ENCODE measurements at places on chromosomes 3 and 15. TPM values are rescaled to one million over a fixed set of nuclear protein-coding genes. Genes with fewer than 3 reads are reported as not detected.
A peak's percentile ranks its signal among the peaks of the same experiment; 100 is the strongest.

DNA sequence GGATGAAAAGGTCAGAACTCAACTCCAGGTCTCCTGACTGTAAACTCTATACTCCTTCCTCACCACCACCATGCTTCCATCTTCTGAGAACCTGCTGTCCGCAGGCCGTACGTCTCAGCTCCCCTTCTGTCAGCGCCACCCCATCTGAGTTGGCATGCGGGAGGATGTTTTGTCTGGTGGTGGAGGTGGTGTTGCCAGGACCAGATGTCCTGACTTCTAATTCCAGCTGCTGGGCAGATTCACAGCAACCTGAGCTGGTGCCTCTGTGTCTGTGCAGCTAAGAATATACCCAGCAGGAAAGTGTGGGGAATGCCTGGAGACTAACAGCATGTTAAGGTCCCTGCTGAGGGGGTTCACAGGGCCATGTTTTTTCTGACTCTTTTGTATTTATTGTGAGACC, 23.2 kb downstream of the PLA1A start:
- no peak for DNase-seq

- DNase-seq: no peak
Observed at GRCh38 chr3:48125013-48125705, 63.1 kb downstream of the CDC25A start.

DNA sequence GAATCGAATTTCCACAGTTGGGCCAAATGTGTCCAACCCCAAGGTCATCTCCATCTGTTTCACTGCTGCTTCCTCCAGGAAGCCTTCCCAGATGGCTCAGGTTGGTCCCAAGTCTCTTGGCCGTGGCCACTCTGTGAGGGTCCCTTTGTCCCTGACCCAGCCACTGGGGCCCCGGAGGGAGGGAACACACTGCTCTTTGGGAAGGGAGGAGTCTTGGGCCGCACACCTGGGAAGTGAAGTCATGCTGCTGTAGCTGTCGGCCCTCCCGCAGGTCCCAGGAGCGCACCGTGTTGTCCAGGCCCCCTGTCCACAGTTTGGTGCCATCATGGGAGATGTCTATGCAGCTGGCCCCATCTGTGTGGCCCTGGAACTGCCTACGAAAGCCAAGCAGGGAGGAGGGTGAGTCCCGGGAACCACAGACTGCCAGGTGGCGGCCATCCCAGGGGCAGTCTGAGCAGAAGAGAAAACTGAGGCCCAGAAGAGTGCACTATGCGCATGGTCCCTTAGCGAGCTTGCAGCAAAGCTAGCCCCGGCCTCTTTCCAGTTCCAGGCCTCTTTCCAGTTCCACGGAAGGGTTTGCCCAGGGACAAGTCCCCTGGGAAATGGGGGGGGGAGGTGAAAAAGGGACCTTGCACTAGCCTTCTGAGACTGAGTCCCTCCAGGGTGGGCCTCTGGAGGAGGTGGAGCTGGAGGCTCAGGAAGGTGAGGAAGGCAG, 44.6 kb downstream of the TLE3 start:
- DNase-seq: no peak

Gene KIAA1143
- total RNA-seq: 16.8 TPM

GRCh38 chr3:187400756-187401155, 32.6 kb downstream of the RTP4 start:
- DNase-seq: no peak

DNA sequence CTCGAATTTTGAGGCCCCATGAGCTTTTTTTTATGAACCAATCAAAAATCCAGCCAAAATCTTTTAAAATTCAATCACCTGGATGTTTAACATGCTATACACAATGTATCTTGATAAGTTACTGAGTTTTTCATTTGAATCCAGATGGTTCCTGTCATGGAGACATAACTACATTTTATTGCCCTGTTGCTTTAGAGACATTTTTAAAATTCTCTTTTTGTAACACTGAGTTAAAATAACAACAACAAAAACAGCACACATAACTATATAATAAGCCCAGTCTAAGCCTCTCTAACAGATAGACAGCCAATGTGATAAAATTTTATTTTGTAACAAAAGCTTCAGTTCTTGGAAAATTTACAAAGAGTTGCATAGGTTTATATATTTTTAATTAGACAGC, 1.8 kb downstream of the PROK2 start:
- no peak for DNase-seq

DNA sequence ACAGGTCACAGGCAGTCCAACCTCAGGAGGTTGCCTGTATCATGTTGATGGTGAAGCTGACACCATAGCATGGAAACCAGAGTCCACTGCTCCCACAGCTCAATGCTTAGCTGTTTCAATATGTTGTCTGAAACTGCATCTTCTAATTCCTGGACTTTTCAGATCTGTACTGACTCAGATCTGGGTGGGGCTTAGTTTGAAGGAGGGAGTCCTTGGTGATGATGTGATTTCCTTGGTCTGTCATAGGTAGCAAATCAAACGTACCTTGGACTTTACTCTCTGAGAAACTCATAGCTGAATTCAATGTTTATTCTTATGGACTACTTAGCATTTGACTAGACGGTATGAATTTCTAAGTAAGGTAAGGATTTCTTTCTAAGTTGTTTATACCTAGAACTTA, at the start of gene HHLA2:
TSS of gene HHLA2 (plus strand) at position 310 of the 400 bp plus-strand sequence. CDS start 55,266 bp downstream, outside the sequence.
- no peak for DNase-seq

Gene BSN
- 0.48 TPM for total RNA-seq

Gene RGMA
- 5.6 TPM for total RNA-seq

- DNase-seq: no peak
Observed at GRCh38 chr3:70614111-70614510, 301.7 kb upstream of the MDFIC2 start.

DNA sequence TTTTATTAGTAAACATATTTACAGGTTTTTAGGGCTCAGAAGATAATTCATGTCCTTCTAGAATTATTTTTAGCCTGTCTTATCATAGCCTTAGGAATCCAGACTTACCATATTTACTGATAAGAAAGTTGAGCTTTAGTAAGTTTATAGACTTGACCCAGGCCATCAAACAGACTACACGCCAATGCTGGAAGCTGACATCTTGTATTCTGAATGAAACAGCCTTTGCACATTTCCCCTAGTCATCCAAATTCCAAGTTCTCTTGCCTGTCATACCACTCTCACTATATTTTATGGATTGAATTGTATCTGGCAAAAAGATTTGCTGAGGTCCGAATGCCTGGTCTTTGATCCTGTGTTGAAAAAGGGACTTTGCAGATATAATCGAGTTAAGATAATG, 58.6 kb downstream of the DRD3 start:
- DNase-seq: no peak

DNA sequence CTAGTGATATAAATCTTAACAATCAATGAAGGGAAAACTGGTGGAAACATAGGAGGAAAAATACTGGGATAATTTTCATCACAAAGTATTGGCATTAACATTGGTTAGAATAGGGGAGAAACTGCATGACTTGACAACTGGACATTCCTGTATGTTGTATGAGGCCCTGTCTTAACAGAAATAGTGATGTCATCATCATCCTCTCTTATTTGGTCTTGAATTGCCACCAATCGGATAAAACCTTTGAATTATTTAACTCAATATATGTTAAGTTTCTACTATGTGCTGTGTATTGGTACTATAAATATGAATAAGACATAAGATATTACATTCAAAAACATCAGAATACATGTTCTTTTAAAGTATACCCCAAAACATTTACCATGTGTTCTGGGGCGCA, 130.1 kb upstream of the CCDC54 start:
- no peak for DNase-seq

Gene SLC6A6
- 75.2 TPM for total RNA-seq

DNA sequence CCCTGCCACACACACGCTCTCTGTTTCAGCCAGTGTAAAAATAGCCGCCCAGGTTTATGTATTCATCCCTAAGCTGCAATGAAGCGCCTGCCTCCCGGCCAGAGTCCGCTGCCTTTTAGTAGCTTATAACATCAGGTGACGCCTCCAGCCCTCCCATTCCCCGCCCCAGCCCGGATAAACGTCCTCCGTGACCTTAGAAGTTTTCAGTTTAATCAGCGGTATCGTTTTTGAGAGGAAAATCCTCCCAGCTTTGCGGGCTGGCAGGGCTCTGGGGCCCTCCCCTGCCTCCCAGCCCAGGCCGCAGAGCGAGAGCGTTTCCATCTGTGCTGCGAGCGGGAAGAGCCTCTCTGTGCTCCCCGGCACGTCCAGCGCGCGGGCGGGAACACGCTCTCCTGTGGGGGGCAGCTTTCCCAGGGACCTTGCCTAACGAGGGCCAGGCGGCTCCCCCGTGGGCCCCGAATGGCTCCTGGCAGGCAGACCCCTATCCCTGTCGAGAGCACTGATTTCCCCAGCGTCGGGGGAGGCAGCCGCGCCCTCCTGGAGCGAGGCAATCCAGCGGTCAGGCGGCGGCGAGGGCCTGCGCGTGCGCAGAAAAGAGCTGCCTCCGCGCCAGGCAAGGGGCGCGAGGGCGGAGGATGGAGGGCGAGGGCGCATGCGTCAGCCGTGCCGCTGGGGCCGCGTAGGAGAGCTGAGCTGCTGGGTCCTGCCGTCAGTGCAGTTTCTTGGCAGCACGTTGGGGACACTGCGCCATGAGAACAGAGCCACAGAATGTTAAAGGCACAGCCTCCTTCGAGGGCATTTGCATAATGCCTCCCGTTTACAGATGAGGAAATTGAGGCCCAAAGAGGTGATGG, 71.1 kb downstream of the CCNL1 start:
- DNase-seq: peak; percentile 83

Gene ITIH4
- 18.8 TPM for total RNA-seq

- DNase-seq: no peak
Observed at GRCh38 chr15:72044956-72045355, 73.0 kb downstream of the MYO9A start.

Gene GOLGA6L4
- total RNA-seq: 1.4 TPM
